Inflammatory macrophage treated with lipopolysaccharide for 1 hour (primary cell): ENCODE measurements at places on chromosomes 2 and 18.

DNA sequence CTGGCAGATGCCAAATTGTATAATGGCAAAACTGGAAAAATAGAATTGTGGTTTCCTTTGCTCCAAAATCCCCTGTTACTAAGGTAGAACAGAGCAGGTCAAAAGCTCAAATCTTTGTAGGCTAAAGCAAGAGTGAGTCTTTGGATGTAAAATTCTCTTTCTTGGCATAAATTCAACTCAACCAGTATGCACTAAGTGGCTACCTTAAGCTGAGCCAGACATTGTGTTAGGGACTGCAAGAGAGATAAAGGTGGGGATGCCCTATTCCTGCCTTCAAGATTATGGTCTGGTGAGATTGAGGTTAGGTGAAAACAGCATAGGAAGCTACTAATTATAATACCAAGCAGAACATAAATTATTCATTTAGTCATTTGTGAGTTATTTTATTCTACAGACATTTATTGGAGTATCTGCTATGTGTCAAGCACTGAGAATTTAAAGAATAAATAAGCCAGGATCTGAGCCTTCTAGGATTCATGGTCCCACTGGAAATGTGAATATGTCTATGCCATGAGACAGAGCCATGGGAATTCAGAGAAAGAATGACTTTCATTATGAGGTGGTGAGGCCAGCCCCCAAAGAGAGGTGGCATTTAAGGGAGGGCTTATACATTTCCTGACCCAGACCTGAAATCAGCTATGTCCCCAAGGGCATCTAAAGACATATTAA lies 198.0 kb upstream of the NCKAP5 start:
- no peak for DNase-seq

- no peak for DNase-seq
Measured at GRCh38 chr2:173659509-173659908, 304.8 kb downstream of the CDCA7 start.

GRCh38 chr18:63987743-63988142 lies 17.9 kb downstream of the SERPINB8 start:
- DNase-seq, result no peak

- no peak for DNase-seq
Measured at GRCh38 chr2:127400533-127400896, 12.7 kb upstream of the MAP3K2 start.

DNA sequence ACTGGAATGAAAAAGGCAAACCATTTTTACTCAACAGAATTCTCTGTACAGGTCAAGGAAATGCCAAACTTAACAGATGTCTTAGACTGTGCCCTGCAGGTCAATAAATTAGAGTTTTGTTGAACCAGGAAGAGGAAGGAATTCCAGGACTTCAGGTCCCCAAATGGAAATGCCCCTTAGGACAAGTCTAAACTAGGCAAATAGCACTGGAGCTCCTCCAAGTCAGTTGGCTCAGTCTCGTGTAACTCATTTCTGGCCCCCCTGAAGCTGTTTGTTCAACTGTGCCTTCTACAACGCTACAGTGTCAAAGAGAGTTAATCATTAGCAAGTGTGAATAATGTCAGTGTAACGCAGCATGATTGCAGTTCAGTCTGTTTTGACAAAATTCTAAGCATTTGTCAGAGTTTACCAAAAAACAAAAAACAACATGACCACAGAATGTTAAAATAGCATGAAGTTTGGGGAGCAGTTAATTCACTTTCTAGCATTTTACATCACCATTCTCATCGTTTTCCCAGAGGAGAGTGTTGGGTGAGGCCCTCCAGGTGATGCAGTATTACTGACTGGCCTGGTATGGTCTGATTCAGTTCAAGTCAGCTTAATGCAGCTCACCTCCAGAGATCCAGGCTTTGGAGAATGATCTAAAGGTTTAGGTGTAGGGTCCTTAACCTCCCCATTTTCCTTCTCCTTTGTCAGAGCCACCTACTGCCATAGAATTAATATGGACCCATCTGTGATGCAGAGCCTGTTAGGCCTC lies 108.1 kb downstream of the AQP4 start:
- DNase-seq, result no peak

- no peak for DNase-seq
Measured at GRCh38 chr2:72115110-72116080, 32.3 kb downstream of the CYP26B1 start.

DNA sequence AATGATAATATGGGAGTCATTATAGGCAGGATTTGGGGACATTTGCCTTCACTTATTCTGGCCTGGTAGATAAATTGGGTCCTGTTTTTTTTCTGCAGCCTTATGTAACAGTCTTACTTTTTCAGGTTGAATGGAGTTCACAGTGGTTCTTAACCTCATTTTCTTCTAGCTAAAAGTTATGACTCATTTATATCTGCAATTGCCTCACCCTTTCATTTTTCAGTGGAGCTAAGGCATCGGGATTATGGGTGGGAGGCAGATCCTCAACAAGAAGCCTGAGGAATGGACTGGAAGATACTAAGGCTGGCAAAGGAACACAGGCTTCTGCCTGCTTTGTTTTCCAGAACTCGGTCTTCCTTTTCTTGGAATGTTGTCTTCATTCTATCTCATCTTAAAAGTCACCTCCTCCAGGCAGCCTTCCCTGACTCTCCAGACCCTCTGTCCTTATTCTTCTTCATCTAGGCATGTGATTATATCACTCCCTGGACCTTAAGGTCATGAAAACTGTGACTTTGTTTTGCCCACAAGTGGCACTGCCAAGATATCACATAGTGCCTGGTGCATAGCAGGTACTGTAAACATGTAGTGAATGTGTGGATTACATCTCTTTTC lies 41.0 kb upstream of the ACSL3 start:
- DNase-seq, result no peak

DNA sequence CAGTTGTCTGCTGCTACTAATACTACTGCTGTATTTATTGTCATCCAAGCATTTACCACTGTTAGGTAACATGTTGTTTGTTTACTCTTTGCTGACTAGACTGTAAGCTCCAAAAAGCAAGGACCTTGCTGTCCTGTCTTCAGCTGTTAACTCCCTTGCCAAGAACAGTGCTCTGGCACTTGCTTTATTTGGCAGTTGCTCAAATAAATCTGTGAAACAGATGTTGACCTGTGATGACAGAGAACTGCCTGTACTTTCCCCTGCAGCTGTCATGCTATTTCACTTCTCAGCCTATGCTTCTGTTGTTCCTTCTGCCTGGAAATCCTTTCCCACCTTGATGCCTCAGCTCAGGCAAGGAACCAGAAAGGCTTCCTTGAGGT lies 181.2 kb downstream of the ATAD2B start:
- no peak for DNase-seq

DNA sequence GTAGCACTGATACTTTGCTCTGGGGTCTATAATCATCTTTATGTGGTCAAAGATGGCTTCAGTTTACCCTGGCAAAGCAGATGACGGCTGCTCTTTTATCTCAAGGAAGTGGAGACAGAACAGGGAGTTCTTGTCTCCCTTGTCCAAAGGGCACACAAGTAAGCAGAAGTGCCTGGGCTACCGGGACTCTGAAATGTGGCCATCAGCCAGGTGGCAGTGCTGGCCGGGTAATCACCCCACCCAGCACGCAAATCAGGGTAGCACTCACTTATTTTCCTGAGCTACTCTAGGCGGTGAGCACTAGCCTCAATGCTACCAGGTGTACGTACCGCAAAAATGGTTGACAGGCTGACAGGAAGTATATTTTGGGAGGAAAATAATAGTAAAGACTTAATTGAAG lies 119.7 kb upstream of the ETAA1 start:
- DNase-seq, result no peak

DNA sequence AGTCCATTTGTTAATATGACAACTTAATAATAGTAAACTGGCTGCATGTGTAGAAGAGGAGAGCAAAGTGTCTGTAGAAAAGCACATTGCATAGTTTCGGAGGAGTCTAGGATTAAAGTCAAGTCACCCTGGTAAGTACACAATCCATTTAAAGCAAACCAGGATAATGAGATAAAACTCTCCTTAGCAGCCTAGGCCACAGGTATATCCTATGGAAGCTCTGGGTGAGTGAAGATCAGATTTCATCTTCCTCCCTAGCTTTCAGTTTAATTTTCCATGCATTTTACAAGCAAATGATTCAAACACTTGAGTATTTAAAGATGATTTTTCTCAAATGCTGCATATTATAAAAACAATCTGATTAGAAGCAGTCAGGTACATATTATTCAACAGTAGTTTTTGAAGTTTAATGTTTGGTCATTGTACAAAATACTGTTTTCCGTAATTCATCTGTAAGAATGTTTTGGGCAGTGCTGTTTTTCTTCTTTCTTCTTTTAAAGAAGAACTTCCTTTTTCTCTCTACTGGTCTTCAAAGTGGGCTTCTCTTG lies 10.2 kb downstream of the CERS6 start:
- no peak for DNase-seq

GRCh38 chr2:101790857-101791256 lies 93.3 kb downstream of the MAP4K4 start:
- no peak for DNase-seq

GRCh38 chr2:231409776-231410175 lies 14.3 kb downstream of the B3GNT7 start:
- no peak for DNase-seq

DNA sequence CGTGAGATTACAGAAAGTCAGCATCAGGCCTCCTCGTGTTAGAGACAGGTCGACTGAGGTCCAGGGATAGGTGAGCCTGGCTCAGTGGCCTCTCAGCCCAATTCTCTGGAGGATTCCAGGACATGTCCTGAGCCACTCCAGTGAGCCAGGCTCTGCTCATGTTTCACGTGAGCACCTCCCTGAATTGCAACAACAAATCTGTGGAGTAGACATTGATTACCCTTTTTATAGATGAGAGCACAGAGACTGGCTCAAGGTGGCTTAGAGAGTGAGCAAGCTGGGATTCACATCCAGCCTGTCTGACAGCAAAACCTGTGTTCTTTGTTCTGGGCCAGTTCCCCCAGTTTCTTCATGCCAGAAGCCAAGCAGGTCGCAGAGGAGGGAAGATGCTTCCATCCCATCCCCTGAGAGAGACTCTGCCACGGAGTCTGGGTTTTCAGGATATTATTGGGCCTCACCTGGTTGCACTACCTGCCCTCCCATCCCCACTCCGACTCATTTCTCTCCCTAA lies 46.4 kb downstream of the HS1BP3 start:
- DNase-seq, result no peak

- no peak for DNase-seq
Measured at GRCh38 chr2:178008636-178009289, 63.8 kb downstream of the PDE11A start.

DNA sequence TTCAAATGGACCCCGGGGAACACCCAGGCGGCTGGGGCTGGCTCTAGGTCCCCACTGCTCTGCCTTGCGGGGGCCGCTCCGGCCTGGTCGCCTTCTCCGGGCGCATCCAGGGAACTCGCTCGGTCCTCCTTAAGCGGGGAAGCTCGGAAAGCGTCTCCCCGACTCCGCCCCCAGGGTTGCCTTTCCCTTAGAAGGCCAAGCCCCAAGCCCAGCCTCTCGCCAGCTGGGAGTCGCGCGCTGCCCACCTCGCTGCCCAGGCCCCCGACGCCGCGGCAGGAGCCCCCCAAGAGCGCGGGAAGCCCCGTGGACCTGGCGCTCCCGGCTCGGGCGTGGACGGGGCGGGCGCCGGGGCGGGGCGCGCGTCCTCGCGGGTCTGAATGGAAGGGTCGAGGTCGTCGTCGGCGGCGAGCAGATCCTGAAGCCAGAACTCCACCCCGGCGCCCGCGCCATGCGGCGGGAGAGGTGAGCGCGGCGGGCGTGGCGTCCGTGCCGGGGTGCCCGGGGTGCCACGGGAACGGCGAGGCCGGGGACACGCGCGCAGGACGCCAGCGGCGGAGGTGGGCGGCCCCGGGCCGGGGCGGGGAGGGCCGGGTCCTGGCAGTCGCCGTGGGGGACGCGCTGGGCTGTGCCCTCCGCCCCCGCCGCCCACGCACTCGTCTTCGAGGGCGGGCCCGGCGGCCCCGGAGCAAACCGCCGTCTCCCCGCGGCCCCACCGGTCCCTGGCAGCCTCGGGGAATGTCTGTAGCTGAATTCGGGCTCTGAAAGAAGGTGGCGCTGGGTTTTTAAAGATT lies at the start of gene BOK:
Gene BOK, plus strand, starts transcription at position 214 of the 791 bp plus-strand sequence. CDS start 739 bp downstream, outside the sequence.
- peak; percentile 44 for DNase-seq

GRCh38 chr2:65300134-65300760 lies 72.6 kb downstream of the ACTR2 start:
- DNase-seq, result no peak

DNA sequence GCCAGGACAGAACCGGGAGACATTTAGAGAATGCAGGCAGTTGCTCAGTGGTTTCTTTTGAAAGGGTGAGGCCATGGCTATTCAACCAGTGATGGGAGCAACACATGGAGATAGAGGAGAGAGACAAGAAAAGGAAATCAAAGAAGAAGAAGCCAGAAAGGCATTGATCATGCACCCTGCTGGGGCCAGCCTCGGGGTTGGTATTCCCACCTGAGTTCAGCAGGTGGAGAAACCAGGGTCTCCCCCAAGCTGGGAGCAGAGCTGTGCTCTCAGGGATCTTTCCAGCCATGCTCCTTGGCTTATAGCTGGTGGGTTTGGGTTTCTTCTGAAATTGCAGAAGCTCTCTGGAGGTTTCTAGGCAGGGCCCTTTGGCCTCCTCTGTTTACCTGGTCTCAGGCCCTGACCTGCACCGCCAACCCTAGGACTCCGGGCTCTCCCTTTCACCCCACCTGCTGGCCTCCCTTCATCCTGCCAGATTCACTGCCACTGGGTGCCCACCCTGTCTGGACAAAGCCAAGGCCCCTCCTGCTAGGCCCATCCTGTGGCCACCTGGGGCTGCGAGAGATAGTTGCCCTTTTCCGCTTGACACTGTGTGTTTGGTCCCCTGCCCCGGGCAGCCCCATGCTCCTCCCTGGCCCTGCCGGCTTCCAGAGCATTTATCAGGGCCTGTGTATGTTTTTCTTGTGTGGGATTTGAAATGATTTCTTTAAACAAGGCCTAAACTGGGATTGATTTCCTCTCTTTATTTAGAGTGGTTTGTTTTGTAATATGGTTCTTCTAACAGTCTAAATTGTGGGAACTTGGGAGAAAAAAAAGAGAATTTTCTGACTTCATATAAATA lies 126.7 kb downstream of the DDX1 start:
- no peak for DNase-seq

DNA sequence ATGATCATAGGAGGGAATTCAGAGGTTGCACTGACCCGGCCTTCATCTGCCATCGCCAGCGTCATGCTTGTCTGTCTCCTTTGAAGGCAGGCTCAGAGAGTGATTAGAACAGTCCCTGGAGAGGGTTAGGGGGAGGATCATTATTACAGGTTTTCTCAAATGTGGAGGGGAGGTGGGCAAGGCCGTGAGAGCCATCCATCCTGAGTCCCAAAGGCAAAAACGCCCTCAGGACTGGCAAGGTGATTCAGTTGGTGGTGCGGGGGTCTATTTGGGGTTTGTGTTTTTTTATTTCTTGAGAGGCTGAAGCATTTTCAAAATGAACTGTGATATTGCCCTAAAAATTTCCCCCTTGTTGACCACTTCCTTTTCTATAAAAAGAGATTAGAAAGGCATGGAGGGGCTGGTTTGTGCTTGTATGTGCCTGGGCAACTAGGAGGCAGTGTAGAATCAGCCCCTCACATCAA lies 39.3 kb upstream of the GYPC start:
- no peak for DNase-seq

GRCh38 chr2:236631281-236631855 lies 61.7 kb downstream of the ACKR3 start:
- no peak for DNase-seq

- no peak for DNase-seq
Measured at GRCh38 chr18:9570255-9570654, 44.1 kb downstream of the PPP4R1 start.
